Stimulated activated CD4-positive, alpha-beta T cell treated with anti-CD3 and anti-CD28 coated beads, Interleukin-1b, Interleukin-23, amount 100 ng/mL, for 4 hours (primary cell): ENCODE measurements at places on chromosomes 6 and 20.

DNA sequence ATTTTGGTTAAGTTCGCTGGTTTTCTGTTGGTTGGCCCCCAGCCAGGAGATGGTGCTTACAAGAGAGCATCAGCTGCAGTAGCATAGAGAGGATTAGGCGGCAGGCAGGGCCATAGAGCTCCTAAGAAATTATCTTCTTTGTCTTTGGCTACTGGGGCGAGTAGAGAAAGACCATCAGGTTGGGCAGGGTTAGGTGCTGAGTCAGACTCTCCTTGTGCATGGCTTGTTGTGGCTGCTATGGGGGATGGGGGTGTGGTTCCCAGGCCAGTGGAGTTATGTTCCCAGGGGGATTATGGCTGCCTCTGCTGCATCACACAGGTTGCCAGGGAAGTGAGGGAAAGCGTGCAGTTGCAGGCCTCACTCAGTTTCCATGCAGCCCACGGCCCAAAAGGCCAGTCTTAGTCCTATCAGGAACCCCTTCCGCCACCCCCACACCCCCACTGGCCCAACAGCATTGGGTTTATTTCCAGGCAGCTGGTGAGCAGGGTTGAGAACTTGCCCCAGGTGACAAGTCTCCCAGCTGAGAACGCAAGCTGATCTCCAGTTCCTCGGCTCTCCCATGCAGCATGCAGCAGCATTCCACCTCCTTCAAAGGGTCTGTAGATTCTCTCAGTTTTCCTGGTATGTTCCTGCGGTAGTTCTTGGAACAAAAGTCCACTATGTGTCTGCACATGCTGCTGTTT, 243.7 kb downstream of the UTRN start:
- DNase-seq, result no peak

DNA sequence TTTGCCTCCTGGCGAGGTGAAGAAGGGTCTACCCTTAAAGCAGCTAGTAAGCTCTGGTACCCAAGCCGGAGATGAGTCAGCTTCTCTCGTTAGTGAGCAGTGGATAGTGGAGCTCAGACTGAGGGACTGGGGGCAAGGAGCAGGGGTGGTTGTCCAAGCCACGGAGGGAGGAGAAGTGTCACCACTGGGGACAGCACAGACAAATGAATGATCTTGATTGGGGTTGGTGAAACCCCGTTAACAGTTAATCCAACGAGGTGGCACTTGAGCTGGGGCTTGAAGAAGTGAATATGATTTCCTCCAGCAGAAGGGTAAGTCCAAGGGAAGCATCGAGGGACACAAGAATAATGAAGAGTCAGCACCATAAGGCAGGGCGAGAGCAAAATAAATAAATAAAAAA, 43.0 kb downstream of the JARID2 start:
- DNase-seq, result no peak

DNA sequence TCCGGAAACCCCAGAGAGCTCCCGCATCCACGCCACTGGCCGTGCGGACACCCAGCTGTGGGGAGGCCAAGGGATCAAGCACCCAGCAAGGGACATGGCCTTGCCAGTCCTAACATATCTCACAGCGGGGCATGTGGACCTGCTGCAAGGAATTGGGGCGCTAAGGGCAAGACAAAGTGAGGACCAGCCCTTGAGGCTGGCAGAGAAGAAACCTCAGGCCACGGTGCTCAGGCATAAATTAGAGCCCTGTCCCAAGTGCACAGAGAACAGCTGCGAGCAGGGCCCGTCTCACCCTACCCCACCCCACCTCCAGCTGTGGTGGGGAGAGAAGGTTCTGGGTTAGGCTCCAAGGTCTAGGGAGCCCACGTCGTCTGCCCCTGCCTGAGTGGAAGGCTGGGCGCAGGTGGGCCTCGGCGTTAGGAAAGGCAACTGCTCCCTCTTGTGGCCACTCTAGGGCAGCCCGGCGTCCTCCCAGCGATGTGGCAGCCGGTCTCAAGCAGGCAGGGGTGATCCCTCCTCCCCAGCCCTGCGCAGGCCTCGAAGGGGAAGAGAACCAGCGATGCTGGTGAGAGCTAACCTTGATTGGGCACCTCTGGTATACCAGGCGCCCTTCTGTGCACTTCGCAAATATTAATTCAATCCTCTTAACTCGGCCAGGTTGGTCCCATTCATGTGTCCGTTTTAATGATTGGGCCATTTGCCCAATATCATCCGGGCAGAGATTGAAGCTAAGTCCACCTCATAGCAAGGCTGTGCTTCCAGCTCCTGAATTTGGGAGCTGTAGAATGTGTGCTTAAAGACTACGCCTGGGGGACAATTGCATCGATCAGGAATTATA, 235.8 kb downstream of the NFATC2 start:
- DNase-seq, result peak; percentile 61

GRCh38 chr6:11346516-11346915, 114.0 kb upstream of the NEDD9 start:
- DNase-seq, result no peak

DNA sequence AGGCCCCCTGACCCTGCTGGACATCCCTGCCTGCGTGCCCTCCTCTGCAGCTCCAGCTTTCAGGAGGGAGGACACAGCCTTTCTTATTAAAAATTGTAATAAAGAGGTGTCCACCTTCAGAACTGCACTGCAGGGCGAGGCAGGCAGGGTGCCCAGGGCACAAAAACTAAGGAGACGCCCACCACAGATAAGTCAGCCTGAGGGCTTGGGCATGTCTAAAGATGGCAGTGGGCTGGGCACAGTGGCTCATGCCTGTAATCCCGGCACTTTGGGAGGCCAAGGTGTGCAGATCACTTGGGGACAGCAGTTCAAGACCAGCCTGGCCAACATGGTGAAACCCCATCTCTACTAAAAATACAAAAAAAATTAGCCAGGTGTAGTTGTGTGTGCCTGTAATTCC, 7.0 kb upstream of the C20orf144 start:
- DNase-seq, result no peak

- DNase-seq, result no peak
Observed at GRCh38 chr6:53035549-53036213, 29.5 kb upstream of the FBXO9 start.

DNA sequence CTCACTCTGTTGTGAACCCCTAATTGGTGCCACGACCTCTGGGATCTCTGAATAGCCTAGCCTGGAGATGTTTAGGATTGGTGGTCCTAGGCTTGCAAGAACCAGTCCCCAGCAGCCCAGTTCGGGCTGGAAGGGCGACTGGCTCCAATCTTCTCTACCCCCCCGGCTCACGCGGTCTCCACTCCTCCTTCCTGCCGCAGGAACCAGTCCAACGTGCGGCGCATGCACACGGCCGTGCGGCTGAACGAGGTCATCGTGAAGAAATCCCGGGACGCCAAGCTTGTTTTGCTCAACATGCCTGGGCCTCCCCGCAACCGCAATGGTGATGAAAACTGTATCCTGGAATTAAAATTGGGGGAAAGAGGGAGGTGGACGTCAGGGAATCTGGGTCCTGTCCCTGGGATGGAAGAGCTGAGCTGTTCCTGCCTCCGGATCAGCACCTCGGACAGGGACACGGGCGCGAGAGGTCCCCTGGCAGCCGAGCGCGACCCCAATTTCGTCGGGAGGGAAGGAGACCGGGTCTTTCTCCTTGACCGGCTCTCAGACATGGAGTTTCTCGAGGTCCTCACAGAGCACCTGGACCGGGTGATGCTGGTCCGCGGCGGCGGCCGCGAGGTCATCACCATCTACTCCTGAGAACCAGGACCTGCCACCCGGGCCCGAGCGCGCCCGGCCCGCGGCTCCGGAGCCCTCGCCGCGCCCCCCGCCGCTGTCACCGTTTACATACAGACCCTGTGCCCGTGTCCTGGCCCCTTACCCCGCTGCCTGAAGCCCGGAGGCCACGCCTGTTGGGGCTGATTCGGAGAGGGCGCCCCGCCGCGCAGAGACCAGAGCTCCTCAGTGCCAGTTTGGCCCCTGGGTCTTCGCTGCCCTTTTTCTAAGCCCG, 28.2 kb downstream of the SLC12A5 start:
- DNase-seq, result no peak

DNA sequence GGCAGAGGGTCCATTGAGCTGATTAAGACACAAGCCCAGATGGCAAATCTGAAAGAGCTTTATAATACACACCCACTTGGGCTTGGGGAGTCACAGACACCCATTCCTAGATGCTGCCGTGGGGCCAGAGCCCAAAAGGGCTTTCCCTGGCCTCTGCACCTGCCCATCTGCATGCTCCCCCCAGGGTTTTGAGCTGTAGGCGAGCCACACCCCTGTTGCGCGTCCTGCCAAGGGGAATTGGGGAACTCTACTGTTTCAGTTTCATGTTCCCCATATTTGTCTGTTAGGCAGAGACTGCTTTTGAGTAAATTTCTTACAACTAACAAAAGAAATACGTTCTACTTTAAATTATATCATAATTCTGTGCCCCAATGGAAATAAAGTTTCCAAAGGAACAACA, 52.9 kb upstream of the FNDC1 start:
- no peak for DNase-seq

DNA sequence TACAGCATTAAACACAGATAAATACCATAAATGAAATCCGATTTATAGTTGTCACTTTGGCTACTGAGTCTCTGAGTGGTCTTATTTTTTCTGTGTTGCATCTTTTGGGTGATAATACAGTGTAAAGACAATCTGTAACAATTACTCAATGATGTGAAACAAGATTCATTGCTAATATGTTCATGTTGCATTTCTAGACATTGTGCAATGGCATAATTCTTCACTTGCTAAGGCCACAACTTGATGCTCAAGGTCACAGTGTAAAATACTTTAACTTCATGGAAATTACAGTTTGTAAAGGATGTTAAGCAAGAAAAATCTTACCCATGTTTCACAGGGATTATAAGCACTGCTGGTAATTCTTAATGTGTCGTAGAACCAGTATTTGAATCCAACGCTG, 74.9 kb upstream of the SMLR1 start:
- DNase-seq, result no peak

- no peak for DNase-seq
Observed at GRCh38 chr20:64241061-64241460, 14.5 kb upstream of the PCMTD2 start.

- DNase-seq, result no peak
Observed at GRCh38 chr6:26104457-26105108, 17.4 kb downstream of the HFE start.

DNA sequence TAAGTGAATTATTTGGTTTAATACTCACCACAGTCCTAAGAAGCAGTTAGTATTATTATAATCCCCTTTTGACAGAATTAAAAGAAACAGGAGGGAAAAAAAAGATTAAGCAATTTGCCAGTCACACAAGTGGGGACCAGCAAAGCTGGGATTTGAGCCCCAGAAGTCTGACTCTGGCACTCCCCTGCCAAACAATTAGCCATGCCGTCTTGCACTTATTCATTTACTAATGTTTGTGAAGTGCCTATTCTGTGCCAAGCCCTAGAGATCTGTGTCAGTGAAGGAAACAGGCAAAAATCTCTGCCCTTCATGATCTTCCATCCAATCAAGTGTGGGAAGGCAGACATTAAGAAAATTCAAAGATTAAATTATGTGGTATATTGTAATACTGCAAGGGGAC, 126.0 kb upstream of the TOP1 start:
- DNase-seq, result no peak

DNA sequence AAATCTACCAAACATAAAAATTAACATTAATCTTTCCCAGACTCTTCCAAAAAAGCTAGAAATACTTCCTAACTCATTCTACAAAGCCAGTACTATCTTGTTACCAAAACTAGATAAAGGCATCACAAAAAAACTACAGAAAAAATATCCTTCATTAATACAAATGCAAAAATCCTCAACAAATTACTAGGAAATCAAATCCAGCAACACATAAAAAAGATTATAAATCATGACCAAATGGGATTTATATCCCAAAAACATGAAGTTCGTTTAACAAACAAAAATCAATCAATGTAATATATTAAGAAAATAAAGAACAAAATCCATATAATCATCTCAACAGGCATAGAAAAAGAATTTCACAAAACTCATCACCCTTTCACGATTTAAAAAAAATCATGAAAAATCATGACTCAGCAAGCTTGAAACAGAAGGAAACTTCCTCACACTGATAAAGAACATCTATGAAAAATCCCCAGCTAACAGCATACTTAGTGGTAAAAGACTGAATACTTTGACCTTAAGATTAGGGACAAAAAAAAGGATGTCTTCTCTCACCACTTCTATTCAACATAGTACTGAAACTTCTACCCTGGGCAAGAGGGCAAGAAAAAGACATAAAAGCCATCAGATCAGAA, 43.2 kb downstream of the RANBP9 start:
- DNase-seq, result no peak

DNA sequence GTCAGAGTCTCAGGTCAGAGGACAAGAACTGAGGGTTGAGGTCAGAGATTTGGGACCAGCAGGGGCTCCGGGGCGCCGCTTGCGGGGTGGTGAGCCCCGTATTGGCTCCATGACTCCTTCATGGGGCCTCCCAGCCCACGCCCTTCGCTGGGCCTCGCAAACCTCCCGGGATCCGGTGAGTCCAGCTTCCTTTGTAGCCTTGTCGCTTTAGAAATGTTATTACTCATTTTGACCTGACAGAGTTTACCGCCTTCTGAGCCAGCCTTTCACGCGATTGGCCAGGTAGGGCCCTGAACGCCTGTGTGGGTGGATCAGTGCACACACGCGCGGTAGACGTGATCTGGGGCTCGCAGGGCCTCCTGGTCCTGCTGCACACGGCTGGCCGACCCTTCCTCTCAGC, 181.1 kb downstream of the ERMARD start:
- no peak for DNase-seq

DNA sequence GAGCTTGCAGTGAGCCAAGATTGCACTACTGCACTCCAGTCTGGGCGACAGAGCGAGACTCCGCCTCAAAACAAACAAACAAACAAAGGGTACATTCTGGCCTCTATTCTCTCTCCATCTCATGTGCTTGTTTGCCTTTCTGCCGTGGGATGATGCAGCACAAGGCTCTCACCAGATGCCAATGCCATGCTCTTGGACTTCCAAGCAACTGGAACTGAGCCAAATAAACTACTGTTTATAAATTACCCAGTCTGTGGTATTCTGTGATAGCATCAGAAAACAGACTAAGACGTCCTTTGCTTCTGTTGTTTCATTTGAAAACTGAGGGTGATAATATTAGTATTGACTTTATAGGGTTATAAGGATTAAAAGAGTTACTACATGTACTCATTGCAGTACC, 3.6 kb upstream of the BRD2 start:
- no peak for DNase-seq

DNA sequence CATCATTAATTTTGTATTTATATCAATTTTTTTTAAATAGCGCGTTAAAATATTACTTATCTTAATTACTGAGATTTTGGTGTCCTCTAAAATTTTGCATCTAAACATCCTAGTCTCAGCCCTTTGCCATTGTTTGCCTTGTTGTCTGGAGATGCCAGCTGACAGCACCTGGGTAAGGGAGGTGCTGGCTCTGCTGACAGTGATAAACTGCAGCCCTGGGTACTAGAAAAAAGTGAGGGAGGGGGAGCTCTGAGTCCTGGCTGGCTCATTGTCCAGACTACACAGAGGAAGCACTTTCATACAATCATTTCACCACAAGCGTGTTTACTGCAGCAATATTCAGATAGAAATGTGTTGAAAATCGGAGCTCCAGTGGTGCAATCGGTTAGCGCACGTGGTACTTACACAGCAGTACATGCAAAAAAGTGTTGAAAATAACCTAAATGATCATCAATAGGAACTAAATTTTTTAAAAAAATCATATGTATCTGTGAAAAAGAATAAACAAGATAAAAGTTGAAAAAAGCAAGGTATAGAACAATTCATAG, 18.5 kb upstream of the UBR2 start:
- DNase-seq, result no peak
